Activated naive CD8-positive, alpha-beta T cell treated with anti-CD3 and anti-CD28 coated beads, Interleukin-2, amount 50 U/mL, for 16 hours (primary cell): ENCODE measurements at places on chromosomes 11 and 22.

DNA sequence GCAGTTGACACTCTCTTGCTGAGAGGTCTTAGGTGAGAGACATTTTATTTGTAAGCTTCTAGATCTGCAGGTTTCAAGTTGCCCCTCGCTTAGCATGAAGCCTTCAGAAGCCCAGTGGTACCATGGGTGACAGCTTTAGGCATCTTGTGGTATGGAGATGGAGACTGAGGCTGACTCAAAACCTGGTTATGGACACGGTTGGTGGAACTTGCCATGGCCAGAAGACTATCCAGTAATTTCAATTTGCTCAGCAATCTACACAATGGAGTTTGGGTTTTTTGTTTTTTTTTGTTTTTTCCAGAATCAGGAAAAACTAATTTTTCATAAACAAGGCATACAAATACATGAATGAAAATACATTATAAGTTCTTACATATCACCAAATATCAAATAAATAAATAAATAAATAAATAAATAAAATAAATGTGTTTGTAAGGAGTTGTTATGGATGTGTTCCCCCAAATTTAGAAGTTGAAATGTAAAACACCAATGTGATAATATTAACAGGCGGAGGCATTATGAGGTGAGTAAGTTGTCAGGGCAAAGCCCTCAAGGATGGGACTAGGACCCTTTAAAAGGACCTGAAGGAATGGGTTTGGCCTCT lies 22.6 kb downstream of the ETS1 start:
- no peak for DNase-seq

DNA sequence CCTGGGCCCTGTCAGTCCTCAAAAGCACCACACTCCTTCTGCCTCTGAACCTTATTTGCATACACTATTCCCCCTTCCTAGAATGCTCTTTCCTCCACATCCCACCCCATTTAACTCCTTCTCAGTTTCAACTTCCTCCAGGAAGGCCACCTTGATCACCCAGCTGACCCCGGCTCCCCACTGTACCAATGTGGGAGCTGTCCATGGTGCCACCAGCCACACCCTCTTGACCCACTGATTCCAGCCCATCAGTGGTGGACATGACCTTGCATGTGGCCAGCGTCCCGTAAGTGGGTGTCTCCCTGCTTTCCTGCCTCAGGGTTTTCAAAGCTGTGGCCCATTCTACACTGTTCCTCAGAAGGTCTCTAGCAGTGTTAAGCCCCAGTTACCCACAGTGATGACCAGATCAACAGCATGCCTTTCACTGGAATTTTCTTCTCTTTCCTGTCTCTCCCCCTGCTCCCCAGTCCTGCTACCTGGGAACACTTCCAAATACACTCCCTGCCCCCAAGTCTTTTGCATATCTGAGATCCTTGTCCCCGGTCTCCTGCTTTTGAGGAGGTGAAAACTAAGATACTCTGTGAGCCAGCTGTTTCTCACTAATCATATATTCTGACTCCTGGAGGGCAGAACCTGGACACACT lies 346.6 kb downstream of the MN1 start:
- no peak for DNase-seq

DNA sequence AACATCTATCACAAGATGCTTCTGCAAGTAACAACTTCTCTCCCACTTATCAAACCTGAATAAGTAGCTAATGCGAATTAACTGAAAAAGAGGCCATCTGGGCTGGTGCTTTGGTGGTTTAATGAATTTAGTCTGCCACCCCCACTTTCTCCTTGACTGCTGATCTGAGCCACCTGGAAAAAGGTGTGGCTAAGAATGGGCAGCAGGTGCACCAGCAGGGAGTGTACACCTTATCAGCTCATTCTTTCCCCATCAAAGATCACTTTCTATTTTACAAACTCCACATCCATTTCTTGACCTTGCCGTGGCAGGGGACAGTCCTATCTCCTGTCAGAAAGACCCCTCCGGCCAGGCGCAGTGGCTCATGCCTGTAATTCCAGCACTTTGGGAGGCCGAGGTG lies 6.5 kb downstream of the RFPL3 start:
- no peak for DNase-seq

DNA sequence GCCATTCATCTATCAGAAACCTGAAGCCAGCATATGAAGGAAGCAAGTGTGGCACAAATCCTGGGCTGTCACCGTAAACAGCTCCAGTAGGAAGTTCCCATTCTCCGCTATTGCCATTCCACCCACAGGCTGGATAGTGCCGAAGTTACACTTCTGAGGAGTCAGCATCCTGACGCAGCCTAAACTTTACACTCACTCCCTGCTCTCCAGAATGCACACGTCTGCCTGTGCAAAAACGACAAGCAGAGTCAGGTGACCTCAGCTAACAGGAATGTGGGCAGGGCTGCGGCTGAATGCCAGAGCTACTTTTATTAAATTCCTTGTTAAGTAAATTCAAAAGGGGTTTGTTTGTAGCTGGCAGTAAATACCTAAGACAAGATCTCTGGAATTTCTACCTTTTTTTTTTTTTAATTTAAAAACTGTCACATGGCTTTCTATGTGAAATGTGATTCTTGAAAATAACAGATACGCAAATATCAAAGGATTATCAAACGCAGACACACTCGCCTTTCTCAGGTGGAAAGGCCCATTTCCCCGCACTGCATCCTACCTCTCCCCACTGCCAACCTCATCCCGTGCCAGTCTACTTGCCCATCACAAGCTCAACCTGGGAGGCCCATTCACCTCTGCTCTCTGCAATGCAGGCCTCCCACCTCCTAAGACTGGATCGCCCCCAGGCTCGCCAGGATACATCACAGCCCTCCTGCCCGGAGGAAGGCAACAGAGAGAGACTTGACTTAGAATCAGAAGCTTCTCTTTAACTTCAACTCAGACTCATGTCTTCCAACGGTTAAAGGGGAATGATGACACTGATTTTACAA lies 33.5 kb downstream of the NFRKB start:
- no peak for DNase-seq

DNA sequence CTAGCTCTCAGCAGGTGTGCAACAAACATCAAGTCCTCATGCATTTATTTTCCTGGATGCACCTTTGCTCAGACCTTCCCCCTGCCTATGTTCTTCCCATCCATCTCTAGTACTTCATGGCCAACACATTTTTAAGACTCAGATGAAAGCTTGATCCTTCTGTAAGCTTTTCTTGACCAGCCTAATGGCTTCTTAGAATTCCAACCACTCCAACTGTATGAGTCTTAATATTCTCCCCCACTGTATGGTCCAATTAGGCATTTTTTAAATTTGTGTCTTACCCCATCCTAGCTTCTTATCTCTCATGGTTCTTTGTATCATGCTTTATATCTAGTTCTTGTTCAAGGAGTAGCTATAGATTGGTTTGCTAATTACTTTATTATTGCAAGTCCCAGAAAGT lies 44.8 kb downstream of the TENM4 start:
- no peak for DNase-seq

- DNase-seq: no peak
Measured at GRCh38 chr11:95547186-95547585, 242.4 kb downstream of the FAM76B start.

DNA sequence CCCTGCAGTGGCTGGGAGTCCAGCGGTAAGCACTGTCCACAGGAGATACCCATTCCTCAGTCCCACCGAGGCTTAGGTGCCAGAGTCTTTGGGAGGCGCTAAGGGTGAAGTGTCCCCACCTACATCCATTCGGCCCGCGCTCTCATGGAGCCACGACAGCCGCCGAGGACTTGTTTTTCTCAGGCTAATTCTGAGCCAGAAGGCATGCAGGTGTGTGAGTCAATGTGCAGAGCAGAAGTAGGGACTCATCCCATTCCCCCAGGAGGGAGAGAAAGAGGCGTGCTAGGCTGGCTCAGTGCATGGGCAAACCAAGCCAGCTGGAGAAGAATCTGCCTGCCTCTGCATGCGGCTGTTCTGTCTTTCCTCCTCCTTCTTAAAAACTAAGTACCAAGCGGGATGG lies 46.6 kb downstream of the KCNC1 start:
- no peak for DNase-seq

- no peak for DNase-seq
Measured at GRCh38 chr11:1281326-1281973, 28.0 kb downstream of the TOLLIP start.

DNA sequence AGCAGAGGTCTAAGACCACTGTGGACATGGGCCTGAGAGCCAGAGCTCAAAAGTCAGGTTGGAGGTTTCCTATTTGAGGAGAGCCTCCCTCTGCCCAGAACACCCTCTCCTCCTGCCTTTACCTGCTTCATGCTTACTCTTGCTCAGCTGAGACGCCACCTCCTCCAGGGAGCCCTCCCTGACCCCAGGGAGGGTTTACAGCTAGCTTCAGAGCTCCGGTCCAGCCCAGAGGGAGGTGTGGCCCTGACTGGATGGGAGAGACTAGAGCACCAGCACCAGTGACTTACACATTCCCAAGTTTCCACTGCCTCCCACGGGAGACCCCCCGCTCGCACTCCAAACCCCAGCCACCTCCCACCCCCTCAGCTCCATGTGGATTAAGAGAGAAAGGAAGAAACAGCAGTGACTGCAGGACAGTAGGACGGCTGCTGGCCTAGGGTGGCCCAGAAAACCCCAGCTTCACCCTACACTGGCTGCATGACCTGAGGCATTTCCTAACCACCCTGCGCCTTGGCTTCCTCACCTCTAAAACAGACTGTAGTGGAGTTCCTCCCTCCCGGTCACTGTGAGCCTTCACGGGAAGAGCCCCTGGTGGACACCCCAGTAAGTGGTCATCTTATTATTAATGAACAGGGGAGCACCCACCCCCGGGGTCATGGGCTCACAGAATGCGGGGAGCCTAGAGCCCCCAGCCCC lies 24.5 kb upstream of the PDGFB start:
- DNase-seq: no peak

DNA sequence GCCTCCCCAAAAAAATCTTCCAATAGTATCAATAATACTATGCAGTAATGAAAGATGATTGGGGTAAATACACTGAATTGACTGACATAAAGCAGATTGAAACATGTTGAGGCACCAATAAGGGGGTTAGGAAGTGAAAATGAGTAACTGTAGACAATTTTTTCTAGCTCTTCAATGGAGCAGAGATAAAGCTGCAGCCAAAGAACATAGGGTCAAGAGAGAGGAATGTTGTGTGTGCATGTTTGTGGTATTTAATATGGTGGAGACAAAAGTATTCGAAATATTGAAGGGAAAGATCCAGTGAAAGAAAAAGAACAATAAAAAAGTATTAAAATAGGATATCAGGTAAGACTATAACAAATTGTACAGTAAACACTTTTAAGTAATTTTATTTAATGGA lies 450.0 kb upstream of the CCDC179 start:
- DNase-seq: no peak

GRCh38 chr11:26569646-26570045 lies 2.4 kb downstream of the MUC15 start:
- no peak for DNase-seq
